T-cell (primary cell): ENCODE measurements at places on chromosomes 7 and 10.
A peak's percentile ranks its signal among the peaks of the same experiment; 100 is the strongest.

- no peak for DNase-seq
Measured at GRCh38 chr7:48033922-48034321, 1.4 kb upstream of the C7orf57 start.

DNA sequence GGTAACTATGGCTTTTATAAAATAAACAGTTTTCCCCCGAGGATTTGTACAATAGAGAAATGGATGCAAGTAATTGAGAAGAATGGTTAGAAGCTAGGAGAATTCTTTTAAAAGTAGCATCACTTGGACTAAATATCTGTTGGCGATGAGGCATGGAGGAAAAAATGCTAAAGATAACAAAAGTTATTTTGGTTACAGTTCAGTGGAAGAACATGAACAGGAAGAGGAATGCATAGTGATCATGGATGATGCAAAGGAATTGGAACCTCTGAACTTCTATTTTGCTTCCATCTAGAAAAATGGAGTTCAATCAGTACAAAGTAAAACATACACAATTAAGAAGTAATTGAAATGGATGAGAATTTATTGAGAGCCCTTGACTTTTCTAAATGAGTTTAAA, 32.9 kb downstream of the ENTPD1 start:
- DNase-seq: no peak

- no peak for DNase-seq
Measured at GRCh38 chr7:13731643-13732042, 257.8 kb downstream of the ETV1 start.

GRCh38 chr10:31914370-31914769, 14.3 kb downstream of the ARHGAP12 start:
- DNase-seq: no peak

DNA sequence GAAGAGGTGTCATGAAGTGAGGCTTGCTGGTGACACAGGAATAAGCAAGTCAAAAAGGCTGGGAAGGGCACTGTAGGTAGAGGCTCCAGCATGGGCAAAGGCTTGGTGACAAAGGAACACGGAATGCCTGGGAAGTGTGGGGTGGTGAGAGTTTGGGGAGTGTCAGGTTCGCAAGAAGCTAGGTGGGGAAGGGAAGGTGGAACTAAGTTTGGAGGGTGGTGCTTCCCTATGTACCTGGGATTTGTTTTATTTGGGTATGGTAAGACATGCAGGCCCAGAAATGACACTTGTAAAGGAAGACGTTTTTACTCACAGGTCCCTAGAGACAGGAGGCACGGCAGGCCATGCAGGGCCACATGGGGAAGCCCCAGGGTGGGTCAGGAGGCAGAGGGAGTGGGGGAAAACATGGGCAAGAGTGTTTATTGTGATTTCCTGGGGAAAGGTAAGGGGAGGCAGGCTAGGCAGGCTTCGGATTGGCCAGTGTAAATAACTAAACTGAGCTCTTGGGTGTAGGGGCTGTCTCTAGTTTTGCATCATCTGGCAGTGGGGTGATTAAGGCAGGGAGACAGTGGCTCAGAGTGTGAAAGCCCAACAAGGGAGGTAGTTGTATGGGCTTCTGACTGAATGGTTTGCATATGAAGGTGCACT, 52.1 kb downstream of the SH2D4B start:
- no peak for DNase-seq

DNA sequence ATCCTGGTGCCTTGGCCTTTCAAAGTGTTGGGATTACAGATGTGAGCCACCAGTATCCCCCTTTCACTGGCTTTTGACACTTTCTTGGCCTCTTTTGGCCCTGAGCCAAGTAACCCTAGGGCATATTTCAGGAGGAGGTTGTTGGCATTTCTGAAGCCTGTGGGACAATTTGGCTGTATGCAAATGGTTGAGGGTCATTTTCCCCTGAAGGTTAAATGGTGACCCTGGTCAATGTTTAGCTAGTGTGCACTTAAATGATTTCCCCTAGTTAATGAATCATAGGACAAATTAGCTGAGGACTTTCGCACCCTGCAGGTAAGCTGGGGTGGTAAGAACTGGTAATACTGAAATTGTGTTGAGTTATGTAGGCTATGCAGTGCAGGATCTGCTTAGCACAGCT, 660.5 kb downstream of the LRMDA start:
- no peak for DNase-seq

DNA sequence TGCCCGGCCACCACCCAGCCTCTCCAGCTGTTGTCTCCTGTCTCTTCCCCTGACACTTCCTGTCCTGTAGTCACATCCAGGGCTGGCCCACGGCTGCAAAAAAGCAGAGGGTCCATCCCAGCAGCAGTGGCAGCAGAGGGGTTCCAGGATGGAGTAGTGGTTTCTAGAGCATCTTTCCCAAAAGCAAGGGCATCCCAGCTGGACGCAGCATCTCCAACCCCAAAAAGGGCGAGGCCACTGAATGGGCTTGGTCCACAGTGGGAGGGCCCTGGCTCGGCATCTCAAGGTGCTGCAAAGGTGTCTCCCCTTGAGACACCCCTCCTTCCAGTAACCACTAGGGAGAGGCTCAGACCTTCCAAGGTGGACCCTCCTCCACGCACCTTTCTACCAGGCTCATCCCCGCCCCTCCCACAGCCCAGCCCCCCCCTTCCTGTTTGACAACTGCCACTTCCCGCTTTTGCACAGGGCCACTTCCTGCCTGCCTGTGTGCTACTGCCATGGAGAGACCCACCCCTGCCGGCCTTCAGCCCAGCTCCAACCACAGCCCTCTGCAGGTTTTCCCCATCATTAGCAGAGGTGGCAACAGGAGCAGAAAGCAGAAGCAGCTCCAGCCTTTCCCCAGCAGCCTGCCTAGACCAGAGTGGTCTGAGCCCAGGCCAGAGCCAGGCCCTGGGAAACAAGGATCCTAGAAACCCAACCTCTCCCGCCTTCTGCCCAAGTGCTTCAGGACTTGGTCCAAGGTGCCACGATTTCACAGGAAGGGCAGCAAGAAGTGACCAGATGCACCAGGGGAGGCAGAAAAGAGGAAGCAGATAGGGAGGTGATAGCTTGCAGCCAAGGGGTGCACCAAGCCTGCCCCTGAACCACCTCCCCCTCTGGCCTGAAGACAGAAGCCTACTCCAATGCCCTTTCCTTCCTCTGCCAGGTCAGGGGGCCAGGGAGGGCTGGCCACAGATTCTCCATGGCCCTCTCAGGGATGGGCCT, 8.6 kb downstream of the CAMK2G start:
- DNase-seq: peak; percentile 49

- DNase-seq: no peak
Measured at GRCh38 chr7:17131983-17132655, 166.3 kb upstream of the AHR start.

GRCh38 chr7:100426516-100426915, 2.0 kb downstream of the ZCWPW1 start:
- DNase-seq: no peak

DNA sequence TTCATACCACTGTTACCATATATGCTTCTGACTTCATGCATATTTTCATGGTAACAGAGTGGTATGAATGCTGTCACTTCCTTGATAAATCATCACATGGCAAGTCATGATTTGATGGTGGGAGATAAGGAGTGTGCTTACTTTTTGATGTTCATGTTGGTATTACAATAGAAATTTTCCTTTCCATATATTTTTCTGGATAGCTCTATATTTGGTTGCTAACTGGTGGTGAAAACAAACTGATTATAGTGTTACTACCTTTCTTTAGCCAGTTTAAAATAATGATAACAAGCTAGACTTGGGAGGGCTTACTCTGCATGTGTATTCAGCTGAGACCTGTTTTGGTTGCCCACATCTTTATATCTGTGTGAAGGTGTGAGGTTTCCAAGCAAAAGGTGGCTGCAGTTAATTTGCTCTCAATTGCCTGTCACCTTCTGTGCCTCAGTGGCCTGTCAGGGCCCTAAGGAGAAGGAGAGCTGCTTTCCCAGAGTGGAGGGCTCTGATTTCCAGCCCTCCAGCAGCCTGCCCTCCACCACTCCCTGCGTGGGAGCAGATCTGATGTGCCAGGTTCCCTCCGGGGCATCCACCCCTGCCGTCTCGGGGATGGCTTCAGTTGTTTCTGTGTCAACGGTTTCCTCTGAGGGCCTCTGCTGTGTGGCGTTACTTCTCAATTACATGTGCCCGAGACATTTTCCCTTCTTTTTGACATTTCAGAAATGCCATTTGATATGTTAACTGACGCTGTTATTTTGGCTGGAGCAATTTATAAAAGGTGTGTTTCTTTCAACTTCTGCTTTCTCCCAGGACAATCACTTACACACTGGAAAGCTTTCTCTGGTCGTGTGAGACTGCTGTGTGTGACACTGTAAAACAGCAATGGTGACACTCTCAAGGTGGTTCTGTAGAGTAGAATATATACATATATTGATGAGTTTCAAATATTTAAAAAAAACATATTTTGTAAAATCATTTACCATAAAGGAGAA, 107.7 kb upstream of the KLF6 start:
- DNase-seq: no peak

DNA sequence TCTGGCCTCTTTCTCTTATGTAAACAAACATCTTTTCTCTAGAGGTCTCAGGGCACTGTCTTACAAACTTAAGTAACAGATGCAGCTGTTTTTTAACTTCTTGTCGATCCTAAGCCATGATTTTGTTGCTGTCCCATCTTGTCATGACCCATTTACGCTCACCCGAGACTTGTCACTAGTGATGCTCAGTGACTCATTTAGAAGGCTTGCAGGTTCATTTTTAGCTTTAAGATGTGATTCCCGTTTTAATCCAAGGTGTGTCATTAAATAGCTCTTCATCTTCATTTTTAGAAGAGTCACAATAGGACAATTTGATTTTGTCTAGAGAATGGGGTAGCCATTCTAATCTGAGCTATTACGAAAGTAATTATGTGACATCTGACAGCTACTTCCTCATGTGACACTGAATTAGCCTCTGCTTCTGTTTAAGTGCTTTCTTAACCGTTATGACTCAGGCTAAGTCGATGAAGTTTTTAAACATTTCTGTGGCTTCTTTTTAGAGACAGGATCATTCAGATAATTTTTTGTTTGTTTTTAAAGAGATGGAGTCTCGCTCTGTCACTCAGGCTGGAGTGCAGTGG, 42.7 kb downstream of the SPDYE5 start:
- DNase-seq: no peak

- DNase-seq: no peak
Measured at GRCh38 chr7:12694817-12695216, 7.4 kb downstream of the ARL4A start.

DNA sequence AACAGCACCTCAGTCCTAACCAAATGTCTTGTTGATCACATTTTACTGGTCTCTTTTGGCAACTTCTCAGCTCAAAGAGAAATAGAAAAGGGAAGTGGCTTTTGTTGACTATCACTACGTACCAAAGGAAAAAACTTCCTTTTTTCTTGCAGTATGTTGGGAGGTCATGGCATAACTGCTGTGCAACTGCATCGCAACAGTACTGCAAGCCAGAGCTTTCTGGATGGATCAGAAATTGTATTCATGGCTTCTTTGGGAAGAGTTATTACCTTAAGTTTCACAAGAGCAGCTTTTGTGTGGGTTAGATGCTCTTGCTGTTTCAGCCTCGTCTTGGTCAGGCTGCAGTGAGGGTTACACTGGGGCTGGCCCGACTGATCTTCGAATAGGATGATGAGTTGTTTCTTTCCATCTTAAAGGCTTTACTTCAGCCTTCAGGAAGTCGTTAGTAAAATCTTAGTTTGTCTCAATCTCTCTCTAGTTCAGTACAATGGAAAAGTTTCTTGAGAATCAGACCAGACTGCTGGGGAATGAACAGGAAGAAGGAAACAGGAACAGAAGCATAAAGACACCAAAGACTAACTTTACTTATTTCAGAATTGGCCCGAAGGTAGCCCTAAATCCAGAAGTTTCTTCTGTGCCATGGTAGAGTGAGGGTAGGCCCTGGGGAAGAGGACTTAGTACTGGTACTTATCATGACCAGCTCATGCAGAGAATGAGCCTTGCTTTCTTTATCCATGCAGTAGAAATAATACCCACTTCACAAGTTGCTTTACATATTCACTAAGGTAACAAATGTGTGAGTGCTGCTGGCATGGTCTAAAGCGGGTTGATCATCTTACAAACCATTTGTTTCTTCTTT, 153.6 kb downstream of the CELF2 start:
- DNase-seq: no peak
